Activated T-cell treated with anti-CD3 and anti-CD28 coated beads for 4 hours (primary cell): ENCODE measurements at places on chromosomes 3 and 15.

- no peak for DNase-seq
Measured at GRCh38 chr15:69484837-69485236, 32.2 kb downstream of the RPLP1 start.

DNA sequence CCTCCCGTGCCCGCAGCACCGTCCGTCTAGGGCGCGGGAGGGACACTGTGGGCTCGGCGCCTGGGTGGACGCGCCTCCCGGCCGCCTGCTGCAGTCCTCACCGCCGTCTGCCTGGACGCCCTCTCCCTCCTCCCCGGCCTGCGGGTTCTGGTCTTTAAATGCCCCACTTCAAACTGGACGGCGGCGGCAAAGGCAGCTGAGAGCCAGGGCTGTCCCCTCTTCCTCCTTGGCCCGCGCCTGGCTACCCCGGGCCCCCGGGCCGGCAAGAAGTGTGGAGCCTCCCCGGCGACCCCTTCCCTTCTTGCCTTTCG is 426 bp downstream of the CBLB start:
- no peak for DNase-seq

- DNase-seq = no peak
Measured at GRCh38 chr15:79211481-79211880, 71.0 kb upstream of the ANKRD34C start.

GRCh38 chr3:142595581-142595950 is 627 bp upstream of the PLS1 start:
- no peak for DNase-seq

- peak; percentile 57 for DNase-seq
Measured at GRCh38 chr15:96356494-96357455, 26.3 kb downstream of the NR2F2 start.

GRCh38 chr3:71780430-71780829 is 4.5 kb downstream of the PROK2 start:
- no peak for DNase-seq

- no peak for DNase-seq
Measured at GRCh38 chr3:127374086-127375010, 86.5 kb upstream of the PRR20G start.

DNA sequence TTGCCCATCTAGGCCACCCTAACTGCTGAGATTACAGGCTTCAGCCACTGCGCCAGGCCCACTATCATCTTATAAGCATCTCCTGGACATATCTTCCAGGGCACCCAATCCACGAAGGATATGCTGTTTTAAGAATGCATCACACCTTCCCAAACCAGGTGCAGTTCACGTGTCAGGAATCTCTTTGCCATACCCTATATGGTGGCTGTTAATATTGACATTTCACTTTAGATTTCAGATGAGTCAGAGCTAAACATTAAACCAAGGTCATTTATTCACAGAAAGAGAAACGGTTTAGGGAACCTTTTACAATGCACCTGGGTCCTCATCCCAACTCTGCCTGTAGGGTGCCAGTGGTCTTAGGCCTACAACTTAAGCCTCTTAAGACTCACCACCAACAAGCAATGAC is 85.7 kb downstream of the TBL1XR1 start:
- DNase-seq = no peak

DNA sequence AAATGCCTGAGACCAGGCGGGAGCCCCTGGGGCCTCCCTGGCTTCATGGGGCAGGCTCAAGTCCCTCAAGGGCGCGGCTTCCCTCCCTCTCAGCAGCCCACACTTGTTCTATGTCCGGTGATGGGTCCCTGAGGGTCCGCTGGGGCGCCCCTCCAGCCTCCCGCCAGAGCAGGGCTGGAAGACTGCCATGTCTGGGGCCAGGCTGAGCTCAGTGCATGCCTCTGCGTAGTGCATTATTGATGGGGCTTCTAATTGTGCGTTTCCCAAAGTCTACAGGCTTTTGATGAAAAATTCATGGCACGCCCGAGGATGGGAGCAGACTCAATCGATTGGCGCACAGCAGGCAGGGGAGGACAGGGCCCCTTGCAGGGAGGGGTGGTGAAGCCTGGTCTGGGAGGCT is 51.3 kb downstream of the CYP11A1 start:
- DNase-seq = no peak

DNA sequence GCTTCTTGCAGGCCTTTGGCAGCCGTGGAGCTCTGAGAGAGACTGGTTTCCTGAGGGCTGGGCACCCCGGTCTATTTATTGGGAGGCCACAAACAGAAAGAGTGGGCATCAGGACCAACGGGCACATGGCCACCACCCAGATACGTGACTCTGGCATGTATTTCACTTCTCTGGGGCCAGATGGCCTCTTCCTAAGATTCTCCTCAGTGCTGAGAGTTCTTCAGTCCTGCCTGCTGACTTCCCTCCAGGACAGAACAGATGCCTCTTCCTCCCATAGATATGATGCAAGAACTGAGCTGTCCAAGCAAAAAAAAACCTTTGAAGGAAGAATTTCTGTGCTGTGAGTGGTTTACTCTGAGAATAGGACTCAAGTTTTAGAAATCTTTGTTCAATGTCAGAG is 107.7 kb downstream of the IGF2BP2 start:
- DNase-seq = no peak
